ENCODE measurements at places on chromosomes 3 and 15.

GRCh38 chr3:52063026-52063723 lies 6.8 kb upstream of the DUSP7 start:
- DNase-seq, result no peak

DNA sequence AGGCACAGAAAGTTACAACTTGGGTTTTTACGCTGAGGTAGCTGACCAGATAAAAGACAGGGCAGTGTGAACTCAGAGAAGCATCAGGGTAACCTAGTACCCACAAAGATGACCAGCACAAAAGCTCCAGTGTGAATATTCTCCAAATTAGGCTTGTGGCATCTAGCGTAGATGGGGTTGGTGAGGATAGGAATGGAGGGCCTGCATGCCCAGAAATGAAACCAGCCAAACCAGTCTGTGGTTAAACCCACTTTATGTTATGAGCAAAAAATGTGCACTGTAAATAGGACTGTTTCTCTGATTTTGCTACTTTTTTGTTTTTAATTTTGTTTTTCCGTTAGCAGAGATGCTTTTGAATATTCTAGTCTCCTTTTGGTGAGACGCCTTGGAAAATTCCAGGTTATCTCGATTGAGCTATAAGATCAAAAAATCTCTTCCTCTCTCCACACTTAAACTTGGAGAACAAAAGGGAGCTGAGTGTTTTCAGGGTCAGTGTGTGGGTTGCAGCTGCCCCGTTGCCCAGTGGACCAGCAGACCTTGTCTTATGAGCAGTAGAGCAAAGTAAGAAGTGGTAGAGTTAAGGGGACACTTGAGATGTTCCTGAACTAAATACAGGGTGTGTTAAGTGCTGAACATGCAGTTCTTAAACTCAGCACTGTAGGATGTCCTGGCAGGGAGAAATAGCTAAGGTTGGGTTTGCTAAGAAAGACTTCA lies 132.9 kb downstream of the C3orf38 start:
- no peak for DNase-seq

- no peak for DNase-seq
These were observed 5.7 kb downstream of the TMEM207 start for GRCh38 chr3:190444006-190444405.

DNA sequence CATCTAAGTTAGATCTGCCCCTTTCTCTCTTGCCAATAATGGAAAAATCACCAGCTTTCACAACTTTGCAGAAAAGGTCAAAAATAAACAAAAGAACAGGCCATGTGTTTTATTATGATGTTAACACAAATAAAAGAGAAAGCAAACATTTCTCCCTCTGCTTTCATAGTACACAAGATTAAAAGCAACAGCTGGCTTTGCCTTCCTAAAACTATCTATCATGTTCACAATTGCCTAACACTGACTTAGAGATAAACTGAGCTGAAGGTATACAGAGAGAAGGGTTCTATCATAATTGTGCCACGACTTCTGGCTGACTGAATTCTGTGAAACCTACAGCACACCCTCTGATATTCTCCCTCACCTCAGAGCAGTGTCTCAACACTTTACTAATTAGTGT lies 29.4 kb downstream of the AADAC start:
- no peak for DNase-seq

DNA sequence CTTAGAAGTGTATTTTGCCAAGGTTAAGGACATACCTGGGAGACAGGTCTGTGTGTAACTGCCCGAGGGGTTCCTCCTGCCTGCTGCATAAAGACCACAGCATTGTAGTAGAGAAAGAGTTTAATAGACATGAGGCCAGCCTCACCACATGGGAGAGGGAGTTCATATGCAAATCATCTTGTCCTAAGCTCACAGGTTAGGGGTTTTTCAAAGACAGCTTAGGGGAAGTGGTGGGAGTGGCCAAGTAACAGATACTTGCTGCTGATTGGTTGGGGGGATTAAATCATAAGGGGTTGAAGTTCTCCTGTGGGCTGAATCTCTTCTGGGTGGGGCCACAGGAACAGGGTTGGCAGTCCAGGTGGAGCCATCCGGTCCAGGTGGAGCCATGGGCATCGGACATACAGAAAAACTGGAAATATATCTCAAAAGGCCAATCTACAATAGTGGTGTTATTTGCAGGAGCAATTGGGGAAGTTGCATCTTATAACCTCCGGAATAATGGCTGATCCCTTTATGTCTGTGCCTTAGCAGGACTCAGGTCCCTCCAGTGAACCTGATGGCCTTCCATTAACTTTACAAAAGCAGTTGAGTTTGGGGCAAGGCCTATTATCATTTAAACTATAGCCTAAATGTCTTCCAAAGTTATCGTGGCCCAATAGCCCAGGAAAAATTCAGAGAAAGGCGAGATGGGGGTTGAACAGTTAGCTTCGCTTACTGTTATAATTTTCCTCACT lies 86.0 kb upstream of the MFGE8 start:
- no peak for DNase-seq

Measured in activated CD4-positive, alpha-beta T cell treated with anti-CD3 and anti-CD28 coated beads, Interleukin-2, amount 50 U/mL, for 24 hours (primary cell).